ENCODE measurements at places on chromosomes 16 and 17. TPM values are rescaled to one million over a fixed set of nuclear protein-coding genes. Genes with fewer than 3 reads are reported as not detected.

The RNF112 gene
- total RNA-seq, result 5.9 TPM

The PRKCB gene
- 2.8 TPM for total RNA-seq

The KRT9 gene
- not detected for total RNA-seq

The CRK gene
- 44.8 TPM for total RNA-seq

The XYLT1 gene
- 13.5 TPM for total RNA-seq

The CCL7 gene
- not detected for total RNA-seq

The PPP1R27 gene
- 0.85 TPM for total RNA-seq

The CRYBA1 gene
- total RNA-seq, result not detected

The VAC14 gene
- total RNA-seq, result 23.0 TPM

The ARHGAP23 gene
- 74.0 TPM for total RNA-seq

The FOXC2 gene
- total RNA-seq, result 3.7 TPM

All from right cardiac atrium (tissue), 5 donors.